ENCODE measurements at places on chromosomes 3 and 15.

- no peak for DNase-seq
Observed at GRCh38 chr3:150421799-150422548, 13.9 kb downstream of the TSC22D2 start.

GRCh38 chr3:41991437-41991836 lies 29.5 kb upstream of the ULK4 start:
- DNase-seq, result no peak

DNA sequence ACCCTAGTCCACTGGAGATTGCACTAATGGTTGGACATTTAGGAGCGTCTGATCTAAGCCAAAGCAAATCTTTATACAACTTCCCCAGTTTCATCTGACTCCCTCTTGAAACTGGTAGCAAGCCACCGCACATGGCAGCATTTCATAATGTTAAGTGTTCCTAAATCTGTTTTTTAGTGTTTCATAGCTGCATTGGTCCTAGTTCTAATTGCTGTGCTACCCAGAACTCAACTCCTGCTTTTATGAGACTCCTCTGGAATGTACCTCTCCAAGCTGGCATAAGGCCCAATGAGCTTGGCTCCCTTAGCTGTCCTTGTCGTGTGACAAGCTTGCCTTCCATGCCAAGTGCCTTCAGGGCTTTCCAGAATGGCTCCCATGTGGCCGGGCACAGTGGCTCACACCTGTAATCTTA lies 65.3 kb upstream of the FLNB start:
- DNase-seq, result no peak

- DNase-seq, result peak; percentile 5
Observed at GRCh38 chr15:90388462-90389380, 679 bp downstream of the IQGAP1 start.

DNA sequence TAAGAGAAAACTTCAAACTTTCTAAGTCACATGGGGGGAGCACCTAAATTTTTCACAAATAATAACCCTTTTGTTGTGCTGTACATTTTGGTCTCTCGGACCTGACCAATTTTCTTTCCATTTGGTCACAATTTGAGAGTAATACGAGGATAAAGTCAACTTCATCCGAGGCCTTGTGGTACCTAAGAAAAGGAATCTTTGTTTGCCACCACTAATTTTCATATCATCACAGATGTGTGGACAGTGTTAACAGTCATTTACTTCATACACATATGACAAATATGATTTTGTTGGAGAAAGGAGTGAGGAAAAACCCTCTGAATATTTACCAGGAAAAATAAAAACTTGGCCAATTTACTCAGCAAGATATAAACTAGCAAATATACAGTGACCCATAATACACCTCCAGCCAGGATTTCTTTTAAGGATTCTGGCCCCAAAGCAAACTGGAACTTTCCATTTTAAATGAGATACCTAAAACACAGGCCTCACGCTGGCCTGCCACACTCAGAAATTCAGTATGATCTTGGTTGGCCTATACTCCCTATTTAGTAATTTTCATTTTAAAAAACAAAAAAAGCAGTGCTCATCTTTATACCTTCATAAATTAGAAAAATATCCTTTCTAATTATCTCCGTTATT lies 40.7 kb downstream of the VGLL4 start:
- DNase-seq, result no peak

DNA sequence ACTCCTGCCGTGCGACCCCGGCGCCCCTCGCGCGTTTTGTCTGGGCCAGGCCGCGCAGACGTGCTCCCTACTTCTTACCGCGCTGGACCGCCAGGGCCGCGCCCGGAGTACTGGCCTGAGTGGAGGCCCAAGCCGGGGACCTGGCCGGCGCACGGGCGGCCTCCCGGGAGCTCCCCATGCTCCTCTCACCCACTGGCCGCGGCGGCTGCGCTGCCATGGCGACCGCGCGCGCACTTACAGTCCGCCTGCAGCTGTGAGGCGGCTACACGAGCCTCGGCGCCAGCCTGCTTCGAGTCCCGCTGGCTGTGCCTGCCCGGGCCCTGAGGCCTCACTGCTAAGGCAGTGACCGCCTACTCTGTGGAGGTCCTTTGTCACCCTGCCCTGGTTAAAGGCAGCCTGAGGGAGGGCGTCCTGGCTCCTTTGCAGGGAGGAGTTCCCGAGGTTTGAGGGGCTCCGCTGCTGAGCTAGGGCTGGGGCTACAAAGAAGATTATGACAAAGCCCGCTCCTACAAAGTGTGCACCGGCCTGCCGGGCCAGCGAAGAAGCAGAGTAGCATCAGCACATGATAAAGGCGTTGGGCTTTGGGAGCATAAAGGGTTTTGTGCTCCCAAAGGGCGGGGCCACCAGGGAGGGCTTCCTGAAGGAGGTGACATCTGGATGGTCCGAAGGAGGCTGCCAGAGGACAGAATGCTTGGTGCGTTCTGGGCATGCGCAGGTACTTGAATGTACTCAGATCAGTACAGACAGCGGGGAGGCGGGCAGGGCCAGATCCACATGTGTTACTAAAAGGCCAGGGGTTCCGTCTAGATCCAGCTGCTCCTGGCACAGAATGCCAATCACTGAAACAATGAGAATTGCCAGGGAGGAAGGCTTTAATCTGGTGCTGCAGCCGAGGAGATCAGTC lies at the start of the genes LRRC34 and LRRIQ4:
TSS of gene LRRC34 (minus strand) at position 573 of the 904 bp plus-strand sequence. CDS start at position 217, 356 bp downstream.
TSS of gene LRRIQ4 (plus strand) at position 539 of the 904 bp plus-strand sequence. CDS start 9,052 bp downstream, outside the sequence.
- DNase-seq, result peak; percentile 41

GRCh38 chr3:102796804-102797203 lies 362.0 kb downstream of the ZPLD1 start:
- no peak for DNase-seq

- DNase-seq, result no peak
Observed at GRCh38 chr3:170558427-170558826, 27.4 kb downstream of the SLC7A14 start.

All from stimulated activated CD4-positive, alpha-beta T cell treated with anti-CD3 and anti-CD28 coated beads, TNF-alpha, amount 100 ng/mL, for 4 hours (primary cell).